ENCODE measurements at places on chromosomes 5 and 9.

- peak overlapping the region; percentile 54 for H3K27ac ChIP-seq
- no peaks in the 10 kb centered on the region for H3K36me3 ChIP-seq
- H3K27me3 ChIP-seq: peaks cover 23% of the 10 kb centered on the region
Measured at GRCh38 chr9:99809586-99810319, 11.9 kb upstream of the NR4A3 start.

- peaks cover 24% of the 10 kb centered on the region for H3K27me3 ChIP-seq
- H3K36me3 ChIP-seq: no peaks in the 10 kb centered on the region
- H3K4me3 ChIP-seq: no peak overlapping the region
- no peaks in the 10 kb centered on the region for H3K4me1 ChIP-seq
- no peak for DNase-seq
Measured at GRCh38 chr5:147835386-147835798, 3.9 kb upstream of the SPINK1 start.

DNA sequence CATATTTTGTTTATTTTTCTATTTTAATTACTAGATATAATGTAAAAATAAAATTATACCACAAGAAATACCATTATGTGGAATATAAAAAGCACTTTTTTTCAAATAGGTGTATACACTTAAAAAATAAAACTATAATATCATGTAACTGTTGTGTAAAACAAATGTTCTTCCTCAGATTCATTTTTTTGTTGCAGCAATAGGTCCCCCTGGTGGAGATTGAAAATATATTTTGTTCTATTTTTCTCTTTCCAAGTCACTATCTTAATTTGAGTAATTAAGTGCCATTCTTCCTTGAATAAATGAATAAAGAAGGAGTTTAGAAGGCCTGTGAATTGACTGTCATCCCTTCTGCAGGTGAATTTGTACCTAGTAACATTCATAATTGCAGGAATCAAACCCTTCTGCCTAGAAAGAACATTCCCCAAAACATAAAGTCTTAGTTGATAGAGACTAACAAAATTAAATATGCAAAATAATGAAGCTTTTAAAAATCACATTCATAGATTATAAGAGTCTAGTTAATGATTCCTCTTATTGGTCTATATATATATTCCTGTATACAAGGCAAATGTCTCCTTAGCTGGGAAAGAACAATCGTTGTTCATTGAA lies 23.4 kb downstream of the CETN3 start:
- no peak overlapping the region for H3K27ac ChIP-seq
- no peak overlapping the region for H3K4me3 ChIP-seq
- peaks cover 7% of the 10 kb centered on the region for H3K4me1 ChIP-seq
- no peak for DNase-seq
- peaks cover 5% of the 10 kb centered on the region for H3K27me3 ChIP-seq

GRCh38 chr5:122258840-122259239 lies 53.2 kb upstream of the SNCAIP start:
- H3K27ac ChIP-seq: no peak overlapping the region
- no peak for DNase-seq
- H3K4me1 ChIP-seq: no peaks in the 10 kb centered on the region
- H3K36me3 ChIP-seq: no peaks in the 10 kb centered on the region
- H3K27me3 ChIP-seq: no peaks in the 10 kb centered on the region
- no peak overlapping the region for H3K4me3 ChIP-seq

GRCh38 chr9:105900123-105900522 lies 205.8 kb downstream of the TMEM38B start:
- H3K27me3 ChIP-seq: peaks cover 8% of the 10 kb centered on the region
- peaks cover 3% of the 10 kb centered on the region for H3K36me3 ChIP-seq
- H3K4me3 ChIP-seq: no peak overlapping the region
- H3K4me1 ChIP-seq: no peaks in the 10 kb centered on the region
- H3K27ac ChIP-seq: no peak overlapping the region
- no peak for DNase-seq

GRCh38 chr9:106915851-106916250 lies 52.9 kb downstream of the ZNF462 start:
- H3K27ac ChIP-seq: no peak overlapping the region
- H3K36me3 ChIP-seq: no peaks in the 10 kb centered on the region
- H3K4me1 ChIP-seq: no peaks in the 10 kb centered on the region
- DNase-seq: no peak
- H3K4me3 ChIP-seq: no peak overlapping the region
- no peaks in the 10 kb centered on the region for H3K27me3 ChIP-seq

- peak; percentile 73 for DNase-seq
- H3K4me3 ChIP-seq: peak overlapping the region; percentile 75
- peak overlapping the region; percentile 98 for H3K27ac ChIP-seq
- H3K36me3 ChIP-seq: no peaks in the 10 kb centered on the region
Measured at GRCh38 chr5:157172403-157172802, 6.3 kb upstream of the GARIN3 start.

GRCh38 chr5:6686915-6687409 lies 26.3 kb upstream of the TENT4A start:
- no peak for DNase-seq
- H3K36me3 ChIP-seq: peaks cover 3% of the 10 kb centered on the region
- H3K27ac ChIP-seq: no peak overlapping the region
- peaks cover 39% of the 10 kb centered on the region for H3K27me3 ChIP-seq

DNA sequence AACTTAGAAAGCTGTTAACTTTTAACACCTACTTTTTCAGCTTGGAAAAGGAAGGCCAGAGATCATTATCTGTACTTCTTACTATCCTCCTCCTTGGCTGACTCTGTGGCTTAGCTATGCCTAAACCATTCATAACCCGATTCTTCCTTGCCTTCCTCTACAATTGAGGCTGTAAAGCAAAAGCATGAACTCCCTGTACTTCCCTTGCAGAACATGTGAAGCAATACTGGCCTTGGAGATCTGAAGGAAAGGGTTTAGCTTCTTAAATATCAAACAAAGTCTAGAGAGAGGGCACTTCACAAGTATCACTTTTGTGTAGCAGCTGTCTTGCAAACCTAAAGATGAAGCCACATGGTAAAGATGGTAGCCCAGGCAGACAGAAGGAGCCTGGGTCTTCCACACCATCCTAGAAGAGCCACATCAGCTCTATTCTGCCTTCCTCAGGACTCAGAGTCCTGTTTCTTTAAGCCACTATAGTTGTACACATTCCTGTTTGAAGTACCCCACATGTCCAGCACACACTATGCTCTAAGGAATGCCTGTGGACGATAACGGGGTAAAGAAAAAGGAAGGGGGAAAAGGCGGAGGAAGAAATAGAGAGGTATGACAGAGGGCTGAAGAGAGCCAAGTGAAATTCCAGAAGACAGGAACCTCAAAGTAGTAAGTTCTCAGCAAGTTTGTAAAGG lies 169.2 kb downstream of the SLIT3 start:
- H3K36me3 ChIP-seq: no peaks in the 10 kb centered on the region
- H3K4me3 ChIP-seq: no peak overlapping the region
- no peak for DNase-seq
- H3K27me3 ChIP-seq: no peaks in the 10 kb centered on the region

- peaks cover 2% of the 10 kb centered on the region for H3K36me3 ChIP-seq
- peaks cover 11% of the 10 kb centered on the region for H3K27me3 ChIP-seq
- H3K4me3 ChIP-seq: no peak overlapping the region
- no peak overlapping the region for H3K27ac ChIP-seq
- DNase-seq: no peak
- peaks cover 7% of the 10 kb centered on the region for H3K4me1 ChIP-seq
Measured at GRCh38 chr5:82772281-82772680, 304.9 kb downstream of the TMEM167A start.

DNA sequence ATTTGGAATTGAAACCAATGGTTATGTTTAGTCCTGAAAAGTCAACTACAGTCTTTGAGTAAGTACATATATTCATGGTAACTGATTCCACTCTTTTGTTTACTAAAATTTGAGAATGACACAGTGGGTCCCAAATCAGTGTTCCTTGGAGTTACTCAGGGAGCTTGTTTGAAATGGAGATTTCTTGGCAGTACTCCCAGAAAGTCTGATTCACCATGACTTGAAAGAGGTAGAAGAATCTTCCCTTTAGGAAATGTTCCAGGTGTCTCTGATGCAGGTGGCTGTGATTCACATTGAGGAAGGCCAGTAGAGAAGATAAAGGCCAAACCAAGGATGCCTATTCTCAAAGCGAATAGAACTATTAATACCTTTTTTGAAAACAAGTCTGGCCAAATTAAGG lies 1078.3 kb downstream of the CDH12 start:
- no peak for DNase-seq
- no peak overlapping the region for H3K4me3 ChIP-seq
- H3K27me3 ChIP-seq: no peaks in the 10 kb centered on the region
- no peaks in the 10 kb centered on the region for H3K4me1 ChIP-seq
- no peaks in the 10 kb centered on the region for H3K36me3 ChIP-seq

DNA sequence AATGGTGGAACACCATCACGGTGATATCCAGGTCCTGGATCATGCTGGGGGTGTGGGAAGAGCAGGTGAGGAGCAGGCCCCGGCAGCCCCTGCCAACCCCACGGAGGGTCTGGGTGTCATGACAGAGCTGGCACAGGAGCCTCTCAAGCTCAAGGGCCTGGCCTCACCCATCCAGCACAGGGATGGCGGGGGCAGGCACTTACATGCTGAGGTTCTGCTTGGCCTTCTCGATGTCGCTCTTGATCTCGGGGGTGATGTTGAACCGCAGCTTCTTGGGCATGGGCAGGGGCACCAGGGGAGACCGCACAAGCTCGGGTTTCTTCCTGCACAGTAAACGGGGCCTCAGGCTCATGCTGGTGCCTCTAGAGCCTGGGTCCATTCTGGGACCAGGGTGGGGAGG lies 12.3 kb downstream of the CRAT start:
- no peaks in the 10 kb centered on the region for H3K27me3 ChIP-seq
- no peak for DNase-seq
- peaks cover 4% of the 10 kb centered on the region for H3K4me1 ChIP-seq
- H3K27ac ChIP-seq: no peak overlapping the region

DNA sequence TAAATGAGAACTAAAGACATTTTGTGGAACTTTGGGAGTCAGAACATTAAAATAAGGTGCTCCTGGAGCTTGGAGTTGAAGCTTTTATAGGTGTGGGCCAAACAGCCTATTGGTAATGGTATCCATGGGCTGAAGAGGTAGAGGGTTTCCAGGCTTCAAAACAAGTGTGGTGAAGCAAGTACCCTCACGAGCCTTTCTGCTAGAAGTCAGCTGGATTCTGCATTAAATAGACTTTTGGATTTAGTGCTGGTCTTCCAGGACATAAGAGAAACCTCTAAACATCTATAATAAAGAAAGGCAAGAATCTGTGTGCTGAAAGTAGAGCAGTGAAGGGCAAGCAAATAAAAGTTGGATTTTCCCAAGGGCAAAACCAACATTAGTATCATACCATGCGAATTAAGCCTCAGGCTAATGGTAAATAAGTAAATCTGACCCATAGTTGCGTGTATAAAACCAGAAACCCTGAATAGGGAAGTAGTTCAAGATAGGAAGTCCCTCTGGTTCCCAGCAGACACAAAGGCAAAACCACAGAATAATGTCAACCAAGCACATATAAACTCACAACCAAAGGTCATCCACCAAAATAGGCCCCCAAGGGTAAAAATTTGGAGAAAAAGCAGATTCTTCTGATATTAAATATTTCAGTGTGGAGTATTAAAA lies 306.3 kb downstream of the TLE4 start:
- H3K36me3 ChIP-seq: peaks cover 5% of the 10 kb centered on the region
- no peak overlapping the region for H3K4me3 ChIP-seq
- no peak for DNase-seq
- peaks cover 24% of the 10 kb centered on the region for H3K4me1 ChIP-seq
- no peak overlapping the region for H3K27ac ChIP-seq
- H3K27me3 ChIP-seq: peaks cover 5% of the 10 kb centered on the region

- DNase-seq: no peak
- no peaks in the 10 kb centered on the region for H3K27me3 ChIP-seq
- H3K4me1 ChIP-seq: peaks cover 4% of the 10 kb centered on the region
- H3K4me3 ChIP-seq: no peak overlapping the region
- peaks cover 5% of the 10 kb centered on the region for H3K36me3 ChIP-seq
- no peak overlapping the region for H3K27ac ChIP-seq
Measured at GRCh38 chr5:168467755-168468330, 18.4 kb upstream of the RARS1 start.

- H3K4me3 ChIP-seq: no peak overlapping the region
- H3K4me1 ChIP-seq: peaks cover 5% of the 10 kb centered on the region
- no peaks in the 10 kb centered on the region for H3K27me3 ChIP-seq
- H3K36me3 ChIP-seq: peaks cover 2% of the 10 kb centered on the region
- DNase-seq: no peak
Measured at GRCh38 chr9:100129772-100130171, 30.7 kb downstream of the INVS start.

DNA sequence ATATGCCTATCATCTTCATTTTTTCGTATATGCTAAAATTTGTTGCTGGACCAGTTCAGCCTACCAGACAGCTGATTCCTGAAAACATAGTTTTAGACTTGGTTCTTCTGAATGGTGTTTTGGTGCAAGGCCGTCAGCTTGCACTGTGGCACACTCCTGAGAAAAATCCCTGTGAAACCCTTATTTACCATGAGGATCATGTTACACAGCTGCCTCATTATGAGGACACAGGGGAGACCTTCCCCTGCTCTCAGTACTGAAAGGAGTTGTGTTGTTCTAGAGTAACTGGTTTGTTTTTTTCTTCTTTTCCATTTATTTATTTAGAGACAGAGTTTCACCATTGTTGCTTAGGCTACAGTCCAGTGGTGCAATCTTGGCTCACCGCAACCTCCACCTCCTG lies 37.6 kb downstream of the MAST4 start:
- H3K4me1 ChIP-seq: no peaks in the 10 kb centered on the region
- peaks cover 2% of the 10 kb centered on the region for H3K36me3 ChIP-seq
- no peak overlapping the region for H3K27ac ChIP-seq
- peaks cover 24% of the 10 kb centered on the region for H3K27me3 ChIP-seq
- no peak overlapping the region for H3K4me3 ChIP-seq
- DNase-seq: no peak

DNA sequence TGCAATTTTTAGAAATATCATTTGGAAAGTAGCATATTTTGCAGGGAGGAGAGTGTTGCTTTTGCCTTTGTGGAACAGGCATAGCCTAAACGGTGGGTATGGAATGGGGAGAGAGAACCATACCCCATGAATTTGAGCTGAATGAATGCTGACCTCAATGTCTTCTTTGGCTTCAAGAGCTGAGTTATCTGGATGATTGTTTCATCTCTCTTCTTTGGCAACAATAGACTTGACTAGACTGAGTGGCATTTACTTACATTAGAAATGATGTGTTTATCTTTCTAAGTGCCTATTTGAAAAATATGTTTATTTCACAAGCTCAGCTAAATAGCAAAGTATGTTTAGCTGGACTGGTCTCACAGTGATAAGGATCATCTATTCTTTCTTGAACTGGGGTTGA lies 42.8 kb downstream of the SPEF2 start:
- DNase-seq: no peak
- H3K4me3 ChIP-seq: no peak overlapping the region
- no peak overlapping the region for H3K27ac ChIP-seq

- H3K27me3 ChIP-seq: no peaks in the 10 kb centered on the region
- H3K4me3 ChIP-seq: peak overlapping the region; percentile 73
- H3K4me1 ChIP-seq: peaks cover 62% of the 10 kb centered on the region
- H3K36me3 ChIP-seq: peaks cover 17% of the 10 kb centered on the region
Measured at GRCh38 chr5:131394128-131394527, 130.3 kb downstream of the CDC42SE2 start.

Data from T-helper 17 cell (primary cell).